ENCODE measurements at places on chromosomes 6 and 20. TPM values are rescaled to one million over a fixed set of nuclear protein-coding genes. Genes with fewer than 3 reads are reported as not detected.

Gene ANGPT4
- total RNA-seq: 4.2 TPM

DNA sequence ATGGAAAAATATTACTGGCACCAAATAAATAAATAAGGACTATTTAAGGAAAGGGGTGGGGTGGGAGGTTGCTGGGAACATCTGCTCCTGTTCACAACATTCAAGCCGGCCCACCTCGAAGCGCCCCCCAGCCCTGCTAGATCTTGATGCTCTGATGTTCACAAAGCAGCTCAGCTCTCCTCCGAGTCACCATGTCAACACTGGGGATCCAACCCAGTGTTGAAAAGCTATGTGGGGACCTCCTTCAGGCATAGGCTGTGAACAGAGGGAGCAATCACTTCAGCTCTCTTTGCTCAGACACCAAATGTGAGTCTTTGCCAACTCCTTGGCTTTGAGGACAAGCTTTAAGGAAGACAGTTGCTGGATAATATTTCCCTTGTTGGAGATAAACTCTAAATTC lies 176.8 kb upstream of the NT5E start:
- DNase-seq: no peak

Gene TREM2
- 0.46 TPM for total RNA-seq

GRCh38 chr6:1612299-1612973 lies 2.7 kb downstream of the FOXC1 start:
- no peak for DNase-seq

GRCh38 chr6:14671261-14671681 lies 553.7 kb downstream of the CD83 start:
- no peak for DNase-seq

- DNase-seq: no peak
Observed at GRCh38 chr6:1322696-1323219, 10.9 kb downstream of the FOXQ1 start.

GRCh38 chr6:156150391-156150790 lies 626.8 kb upstream of the ARID1B start:
- no peak for DNase-seq

- DNase-seq: no peak
Observed at GRCh38 chr6:107386340-107386739, 73.0 kb downstream of the PDSS2 start.

Gene DZANK1
- 0.53 TPM for total RNA-seq

Gene SASH1
- total RNA-seq: 74.9 TPM

DNA sequence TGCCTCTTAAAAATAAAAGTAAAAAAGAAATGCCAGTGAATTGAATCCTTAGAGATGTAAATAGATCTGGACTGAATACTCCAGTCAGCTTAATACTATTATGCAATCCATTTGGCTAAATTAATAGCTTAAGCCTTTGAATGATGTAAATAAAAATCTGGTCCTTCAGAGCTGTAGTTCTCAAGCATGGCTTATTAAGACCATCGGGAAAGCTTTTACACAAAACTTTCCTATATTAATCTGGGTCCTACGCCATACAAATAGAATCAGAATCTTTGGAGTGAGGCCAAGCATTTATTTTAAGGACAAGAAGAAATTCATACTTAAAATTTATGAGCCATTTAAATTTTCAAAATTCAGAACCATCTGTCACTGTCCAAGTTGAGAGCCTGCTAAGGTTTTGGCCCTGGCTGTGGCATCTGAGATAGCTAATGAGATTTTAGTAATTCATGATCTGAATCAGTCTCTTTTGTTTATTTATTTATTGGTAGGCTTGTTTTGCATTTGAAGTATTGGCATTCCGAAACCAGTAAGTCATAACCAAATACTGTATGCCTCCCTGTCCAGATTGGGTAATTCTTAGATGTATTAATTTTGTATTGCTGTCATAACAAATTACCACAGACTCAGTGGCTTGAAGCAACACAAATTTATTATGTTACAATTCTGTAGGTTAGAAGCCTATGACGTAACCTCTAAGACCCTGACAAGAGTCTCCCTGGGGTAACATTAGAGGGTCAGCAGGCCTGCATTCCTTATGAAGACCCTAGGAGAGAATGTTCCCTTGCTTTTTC lies 228.1 kb upstream of the RAB32 start:
- no peak for DNase-seq

DNA sequence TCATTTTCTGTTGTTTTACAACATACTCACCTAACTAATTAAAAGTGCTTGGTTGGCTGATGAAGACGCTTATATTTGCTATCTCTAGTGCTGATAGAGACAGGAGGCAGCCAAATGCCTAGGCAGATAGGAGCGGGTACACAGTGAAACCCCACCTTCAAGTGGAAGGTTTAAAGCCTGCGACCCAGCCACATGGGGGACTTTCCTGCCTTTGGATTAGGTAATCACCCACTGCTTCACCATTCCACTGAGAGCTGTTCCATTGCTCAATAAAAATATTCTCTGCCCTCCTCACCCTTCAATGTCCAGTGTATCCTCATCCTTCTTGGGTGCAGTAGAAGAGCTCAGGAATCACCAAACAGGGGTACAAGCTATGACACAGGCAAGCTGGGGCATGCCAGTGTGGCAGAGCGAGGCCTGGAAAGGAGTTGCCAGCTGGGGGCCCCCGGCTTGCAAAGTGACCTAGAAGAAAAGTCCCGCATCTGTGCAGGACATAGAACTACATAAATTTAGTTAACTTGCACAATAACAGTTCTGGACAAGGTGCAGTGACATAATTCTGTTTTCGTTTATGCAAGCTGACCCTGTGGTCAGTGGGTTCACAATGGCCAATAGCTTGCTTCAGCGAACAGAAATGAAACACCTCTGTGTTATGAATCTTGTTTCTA lies 112.0 kb upstream of the MLIP start:
- DNase-seq: no peak

Gene TPBG
- 30.1 TPM for total RNA-seq

Gene ERGIC3
- 148 TPM for total RNA-seq

Gene ARMC2
- 1.1 TPM for total RNA-seq

- peak; percentile 10 for DNase-seq
Observed at GRCh38 chr6:40900791-40901190, 138.2 kb downstream of the UNC5CL start.

- DNase-seq: no peak
Observed at GRCh38 chr6:586553-586952, 70.3 kb downstream of the HUS1B start.

Gene SNRPB
- 254 TPM for total RNA-seq

Gene ELOVL4
- 134 TPM for total RNA-seq

- no peak for DNase-seq
Observed at GRCh38 chr20:7776148-7776547, 164.1 kb downstream of the HAO1 start.

- DNase-seq: no peak
Observed at GRCh38 chr6:3803627-3804468, 45.3 kb upstream of the FAM50B start.

GRCh38 chr6:168035661-168036545 lies 38.4 kb downstream of the KIF25 start:
- DNase-seq: peak; percentile 86

DNA sequence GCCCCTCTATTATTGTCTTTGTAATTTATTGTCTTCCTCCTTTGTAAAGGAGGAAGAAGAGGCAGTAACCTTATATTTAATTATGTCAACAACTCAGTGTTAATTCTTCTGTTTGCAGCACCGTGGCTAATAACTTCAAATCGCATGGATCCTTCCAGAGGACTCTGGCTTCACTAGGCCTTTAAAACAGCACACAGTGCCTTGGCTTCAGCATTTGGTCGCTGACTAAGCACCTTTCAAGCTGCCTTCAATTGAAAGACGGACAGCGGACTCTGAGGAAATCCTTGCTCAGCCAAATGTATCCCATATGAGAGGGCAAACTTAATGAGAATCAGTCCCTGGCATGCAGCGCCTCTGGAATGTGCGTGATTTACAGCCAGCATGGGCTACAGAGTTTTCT lies 64.2 kb downstream of the SGK1 start:
- DNase-seq: no peak

DNA sequence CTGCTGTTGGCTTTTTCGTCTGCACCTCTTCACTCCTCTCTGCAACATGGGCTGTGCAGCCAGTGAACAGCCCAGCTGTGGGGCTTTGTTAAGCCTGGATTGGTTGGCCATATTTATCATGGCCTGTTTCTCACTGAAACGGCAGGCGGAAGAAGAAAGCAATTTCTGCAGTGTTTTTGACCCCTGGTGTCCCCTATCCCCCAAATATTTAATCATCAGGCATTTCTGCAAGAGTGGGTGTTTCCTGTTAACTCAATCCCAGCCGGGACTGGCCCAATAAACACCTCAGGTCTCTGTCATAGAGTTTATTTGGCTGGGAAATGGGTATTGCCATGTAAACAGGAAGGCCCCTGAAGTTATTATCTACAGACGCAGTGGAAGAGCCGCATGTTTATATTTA lies 174.8 kb upstream of the SUPT3H start:
- no peak for DNase-seq

- DNase-seq: peak; percentile 90
Observed at GRCh38 chr6:11143394-11144371, 32.2 kb upstream of the ERVFRD-1 start.

Gene REV3L
- total RNA-seq: 30.5 TPM

Gene MAP1LC3A
- total RNA-seq: 130 TPM

- no peak for DNase-seq
Observed at GRCh38 chr6:126662966-126663365, 323.1 kb downstream of the CENPW start.

DNA sequence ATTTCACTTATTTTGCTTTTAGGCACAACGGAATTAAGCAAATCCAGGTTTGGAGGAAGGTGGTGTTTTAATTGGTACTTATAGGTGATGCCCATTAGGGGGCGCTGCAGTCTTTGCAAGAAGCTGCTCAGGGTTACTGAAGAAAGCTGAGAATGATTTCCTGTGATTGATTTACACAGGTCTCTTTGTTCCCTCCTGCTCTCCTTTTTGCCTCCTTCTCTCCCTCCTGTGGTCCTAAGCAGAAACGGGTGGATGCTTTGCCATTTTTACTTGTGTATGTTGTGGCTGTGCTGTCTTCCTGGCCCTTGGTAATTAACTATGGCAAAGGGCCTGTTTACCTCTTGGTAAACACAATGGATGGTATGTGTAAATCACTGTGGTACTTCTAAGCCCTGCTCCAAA lies 97.8 kb downstream of the ANKS1A start:
- DNase-seq: peak; percentile 90

DNA sequence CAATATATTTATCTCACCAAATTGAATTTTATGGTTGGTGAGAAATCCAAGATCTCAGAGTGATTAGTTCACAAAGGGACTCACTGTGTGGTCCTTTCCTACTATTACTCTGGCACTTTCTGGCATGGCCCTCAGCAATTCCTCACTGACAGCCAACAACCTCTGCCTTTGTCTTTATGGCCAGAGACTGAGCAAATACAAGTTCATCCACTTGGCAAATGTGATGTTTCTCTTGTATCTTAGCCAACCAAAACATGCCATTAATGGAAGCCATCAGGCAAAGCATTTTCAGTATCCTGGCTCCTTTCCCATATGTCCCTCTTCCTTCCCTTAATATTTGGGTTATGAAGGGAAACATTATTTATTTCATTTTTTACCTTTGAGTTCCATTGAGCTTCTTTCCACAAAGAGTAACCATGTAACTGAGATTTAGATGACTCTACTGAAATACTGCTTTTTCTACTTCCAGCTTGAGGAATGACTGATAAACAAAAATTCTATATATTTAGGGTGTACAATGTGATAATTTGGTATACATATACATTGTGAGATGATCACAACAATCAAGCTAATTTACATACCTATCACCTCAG lies 30.8 kb upstream of the SMLR1 start:
- no peak for DNase-seq

Gene SDHAF4
- 8.8 TPM for total RNA-seq

Gene MAS1
- total RNA-seq: not detected

DNA sequence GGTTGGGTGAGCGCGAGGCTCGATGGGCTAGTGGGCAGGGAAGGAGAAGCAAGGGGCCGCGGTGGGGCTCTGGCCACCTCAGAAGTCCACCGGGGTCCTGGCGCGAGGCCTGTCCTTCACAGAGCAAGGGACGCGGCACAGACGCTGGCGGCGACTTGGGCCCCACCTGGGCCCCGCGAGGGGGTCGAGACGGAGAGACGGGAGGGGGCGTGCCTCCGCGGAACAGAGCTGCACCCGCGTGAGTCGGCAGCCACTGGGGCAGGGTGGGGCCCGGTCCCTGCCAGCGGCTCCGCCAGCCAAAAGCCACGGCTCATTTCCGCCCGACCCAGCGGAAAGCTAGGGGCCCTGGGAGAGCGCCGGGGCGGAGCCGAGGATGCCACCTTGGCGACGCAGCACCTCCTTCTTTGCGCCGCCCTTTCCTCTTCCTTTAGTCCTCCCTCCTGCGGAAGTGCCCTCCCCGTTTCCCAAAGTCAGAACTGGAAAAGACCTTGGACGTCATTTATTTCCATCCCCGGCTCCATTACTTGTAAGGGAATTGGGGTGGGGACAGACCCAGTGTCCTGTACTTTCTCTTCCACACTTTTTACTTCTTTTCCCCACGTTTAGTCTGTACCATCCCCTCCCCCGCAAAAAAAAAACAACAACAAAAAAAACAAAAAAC lies at the start of gene CUL7:
TSS of gene CUL7 (minus strand) at position 307 of the 661 bp plus-strand sequence. CDS start 1,063 bp downstream, outside the sequence.
- DNase-seq: peak; percentile 98
